ENCODE measurements at places on chromosomes 2 and 18.

- no peak for DNase-seq
Measured at GRCh38 chr18:74533666-74534065, 634 bp upstream of the CNDP1 start.

DNA sequence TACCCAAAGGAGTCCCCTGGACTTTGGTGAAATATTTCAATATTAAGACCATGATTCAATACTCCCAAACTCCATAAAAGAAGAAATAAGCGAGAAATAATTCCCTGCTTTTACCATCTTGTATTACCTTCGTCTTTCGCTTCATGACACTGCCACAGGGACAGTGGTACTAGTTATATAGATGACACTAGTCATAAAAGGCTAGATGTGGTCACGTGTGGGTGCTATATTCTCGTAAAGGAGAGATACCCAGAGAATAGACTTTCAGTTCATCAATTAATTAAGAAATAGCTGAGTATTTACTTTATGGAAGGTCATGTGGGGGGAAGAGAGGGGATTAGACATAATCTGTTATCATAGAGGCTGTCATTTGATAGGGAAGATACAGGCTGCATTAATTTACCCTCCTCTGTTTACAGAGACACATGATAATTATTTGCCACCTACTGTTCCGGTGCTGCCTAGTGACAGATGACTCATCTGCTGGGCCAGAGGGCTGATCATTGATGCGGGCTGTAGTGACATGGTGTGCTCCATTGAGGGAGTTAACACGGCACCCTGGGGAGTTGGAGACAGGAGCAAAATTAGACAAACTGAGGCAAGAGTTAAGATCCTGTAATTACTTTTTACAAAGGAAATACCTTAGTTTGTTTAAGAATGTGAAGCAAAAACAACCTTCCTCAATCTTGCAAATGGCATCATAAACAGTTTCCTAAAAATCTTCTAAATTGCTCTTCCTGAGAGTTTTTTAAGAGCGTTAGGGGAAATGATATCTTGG is 78.2 kb upstream of the ITGB6 start:
- DNase-seq: no peak

DNA sequence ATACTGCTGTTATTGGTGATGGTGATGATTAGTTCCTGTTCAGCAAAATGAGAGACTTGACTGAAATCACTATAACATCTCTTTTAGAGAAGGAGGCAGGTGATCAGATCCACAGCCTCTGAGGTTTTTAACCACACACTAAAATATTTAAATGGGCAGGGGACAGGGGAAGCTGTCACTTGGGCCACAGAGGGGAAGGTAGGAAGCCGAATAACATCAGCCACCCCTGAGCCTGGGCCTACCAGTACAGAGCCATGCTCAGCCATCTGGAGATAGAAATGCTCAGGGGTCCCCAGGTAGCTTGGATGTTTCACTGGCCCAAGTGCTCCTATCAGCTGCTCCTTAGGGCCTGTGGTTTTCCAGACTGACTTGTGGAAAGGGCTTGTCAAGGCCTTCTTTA is 122.3 kb downstream of the MRO start:
- DNase-seq: no peak

- DNase-seq: no peak
Measured at GRCh38 chr18:2412996-2413751, 158.1 kb downstream of the METTL4 start.

DNA sequence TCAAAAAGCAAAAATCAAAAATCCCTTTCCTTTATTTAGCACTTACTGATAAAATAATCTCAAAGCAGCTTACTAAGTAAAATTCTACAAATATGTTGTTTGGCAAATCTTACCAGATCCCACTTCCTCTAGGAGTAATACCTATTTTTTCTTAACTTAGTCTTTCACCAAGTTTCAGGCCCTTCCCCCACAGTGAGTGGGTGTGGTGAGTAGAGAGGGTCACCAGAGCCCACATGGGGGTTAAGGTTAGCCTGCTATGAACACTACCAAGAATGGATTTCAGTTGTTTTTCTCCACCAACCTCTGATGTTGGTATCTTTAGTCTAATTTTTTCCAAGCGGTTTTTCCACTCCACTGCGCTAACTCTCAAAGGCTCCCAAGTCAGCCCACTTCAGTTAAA is 23.2 kb downstream of the PIAS2 start:
- no peak for DNase-seq

- peak; percentile 80 for DNase-seq
Measured at GRCh38 chr2:236343400-236344161, 79.4 kb upstream of the ASB18 start.

- peak; percentile 33 for DNase-seq
Measured at GRCh38 chr2:133457861-133458260, 110.4 kb downstream of the NCKAP5 start.

- DNase-seq: peak; percentile 85
Measured at GRCh38 chr2:235551965-235552364, 58.1 kb downstream of the AGAP1 start.

DNA sequence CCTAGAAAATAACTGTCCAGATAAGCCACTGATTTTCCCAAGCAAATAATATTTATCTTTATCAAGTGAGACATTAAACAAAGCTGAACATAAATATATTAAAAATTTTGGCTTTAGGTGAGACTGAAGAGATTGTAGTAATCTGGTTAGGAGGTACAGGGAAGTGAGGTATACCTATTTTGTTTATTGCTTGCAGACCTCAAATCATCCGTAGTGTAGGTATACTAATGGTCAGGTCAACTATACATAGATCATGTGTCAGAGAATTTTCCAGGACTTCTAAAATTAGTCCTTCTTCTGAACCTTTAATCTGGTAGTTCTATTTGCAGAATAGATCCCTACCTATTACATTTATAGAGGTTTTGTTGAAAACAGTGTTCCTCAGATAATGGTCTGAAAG is 41.5 kb downstream of the SP140 start:
- no peak for DNase-seq

DNA sequence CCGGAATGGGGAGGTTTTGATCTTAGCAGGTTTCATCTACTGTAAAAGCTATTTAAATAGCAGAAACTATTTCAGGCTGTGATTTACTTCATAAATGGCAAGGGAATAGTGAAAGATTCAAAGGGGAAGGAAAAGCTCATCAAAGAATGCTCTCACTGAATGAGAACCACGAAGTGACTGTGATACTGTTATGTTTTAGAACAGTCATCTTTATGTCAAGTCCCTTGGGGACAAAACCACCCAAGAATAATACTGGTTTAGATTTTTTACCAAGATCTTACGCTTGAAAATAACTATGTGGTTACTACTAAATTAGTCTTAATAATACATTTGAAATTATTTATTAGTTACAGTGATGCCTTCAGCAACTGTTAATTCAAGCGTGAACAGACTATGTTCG is 28.1 kb downstream of the FARSB start:
- no peak for DNase-seq

GRCh38 chr18:48932462-48932818 is 18.3 kb downstream of the SMAD7 start:
- DNase-seq: no peak

Measured in renal cortical epithelial cell (primary cell).